KBM-7 (cell line): ENCODE measurements at places on chromosomes 16 and 17.

GRCh38 chr17:16407911-16408588, 7.3 kb upstream of the TRPV2 start:
- no peak for DNase-seq

DNA sequence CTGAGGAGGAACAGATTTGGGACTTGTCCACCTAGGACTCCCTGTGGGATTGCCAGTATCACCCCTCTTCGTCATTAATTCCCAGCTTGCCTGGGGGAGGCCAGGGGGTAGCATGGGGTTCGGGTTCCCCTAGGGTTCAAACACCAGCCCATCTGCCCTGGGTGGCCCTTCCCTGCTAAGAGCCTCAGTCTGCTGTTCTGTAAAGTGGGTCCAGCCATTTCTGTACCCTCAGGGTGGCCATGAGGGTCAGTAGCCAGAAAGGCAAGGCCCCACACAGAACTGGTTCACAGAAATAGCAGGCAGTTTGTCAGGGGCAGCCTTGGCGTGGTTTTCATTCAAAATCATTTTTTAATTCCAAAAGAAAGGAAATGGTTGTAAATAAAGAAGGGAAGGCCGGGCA, 62.9 kb downstream of the RAI1 start:
- no peak for DNase-seq

DNA sequence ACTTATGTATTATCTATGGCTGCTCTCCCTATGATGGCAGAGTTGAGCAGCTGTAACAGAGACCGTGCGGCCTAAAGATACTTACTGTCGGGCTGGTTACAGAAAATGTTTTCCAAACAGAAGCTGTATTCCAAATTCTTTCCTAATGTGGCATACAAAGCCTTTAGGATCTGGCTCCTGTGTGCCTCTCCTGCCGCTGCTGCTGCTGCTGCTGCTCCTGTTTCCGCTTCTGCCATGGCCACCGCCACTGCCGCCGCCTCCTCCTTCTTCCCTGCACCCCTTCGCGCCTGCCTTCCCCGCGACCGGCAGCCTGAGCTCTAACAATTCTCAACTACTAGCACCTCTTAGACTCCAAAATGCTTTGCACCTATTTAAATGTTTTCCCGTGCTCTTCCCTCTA, 263.9 kb upstream of the TBX2 start:
- no peak for DNase-seq

DNA sequence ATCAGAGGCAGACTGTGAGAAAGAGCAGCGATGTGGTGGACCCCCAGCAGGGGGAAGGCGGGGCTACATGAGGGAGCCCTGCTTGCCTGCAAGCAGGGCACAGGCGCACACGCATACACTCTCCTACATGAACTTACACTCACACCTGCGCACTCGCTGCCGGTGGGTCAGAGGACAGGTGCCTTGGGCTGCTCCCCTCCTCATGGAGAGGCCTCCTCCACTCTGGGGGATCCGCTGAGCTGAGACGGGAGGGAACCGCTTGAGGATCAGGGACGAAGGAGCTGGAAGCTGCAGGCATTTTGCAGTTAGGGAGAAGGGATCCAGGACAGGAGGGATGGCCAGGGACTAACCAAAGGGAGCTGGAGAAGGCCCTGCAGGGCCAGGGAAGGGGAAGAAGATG, 14.2 kb downstream of the OSBPL7 start:
- no peak for DNase-seq

GRCh38 chr17:9820448-9820847, 1.4 kb downstream of the GSG1L2 start:
- no peak for DNase-seq

- peak; percentile 26 for DNase-seq
These were observed 141.2 kb downstream of the CMIP start for GRCh38 chr16:81585785-81586184.

DNA sequence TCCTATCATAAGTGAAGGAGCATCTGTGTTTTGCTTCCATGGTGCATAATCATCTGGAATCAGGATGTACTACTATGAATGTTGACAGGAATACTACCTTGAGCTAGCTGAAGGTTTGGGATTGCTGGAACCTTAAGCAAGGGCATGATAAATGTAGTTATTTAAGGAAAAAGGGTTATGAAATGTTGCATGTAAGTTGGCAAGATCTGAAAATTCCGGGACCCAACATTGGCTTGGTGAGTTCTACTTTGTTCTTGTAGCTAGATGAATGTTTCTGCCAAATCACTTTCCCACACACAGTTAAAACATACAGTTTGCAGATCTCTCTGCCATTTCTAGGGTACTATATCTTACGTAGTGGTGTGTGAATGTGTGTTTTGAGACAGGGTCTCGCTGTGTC, 13.6 kb downstream of the RHOT1 start:
- no peak for DNase-seq

- no peak for DNase-seq
These were observed 407 bp upstream of the TMEM94 start for GRCh38 chr17:75456039-75456416.

DNA sequence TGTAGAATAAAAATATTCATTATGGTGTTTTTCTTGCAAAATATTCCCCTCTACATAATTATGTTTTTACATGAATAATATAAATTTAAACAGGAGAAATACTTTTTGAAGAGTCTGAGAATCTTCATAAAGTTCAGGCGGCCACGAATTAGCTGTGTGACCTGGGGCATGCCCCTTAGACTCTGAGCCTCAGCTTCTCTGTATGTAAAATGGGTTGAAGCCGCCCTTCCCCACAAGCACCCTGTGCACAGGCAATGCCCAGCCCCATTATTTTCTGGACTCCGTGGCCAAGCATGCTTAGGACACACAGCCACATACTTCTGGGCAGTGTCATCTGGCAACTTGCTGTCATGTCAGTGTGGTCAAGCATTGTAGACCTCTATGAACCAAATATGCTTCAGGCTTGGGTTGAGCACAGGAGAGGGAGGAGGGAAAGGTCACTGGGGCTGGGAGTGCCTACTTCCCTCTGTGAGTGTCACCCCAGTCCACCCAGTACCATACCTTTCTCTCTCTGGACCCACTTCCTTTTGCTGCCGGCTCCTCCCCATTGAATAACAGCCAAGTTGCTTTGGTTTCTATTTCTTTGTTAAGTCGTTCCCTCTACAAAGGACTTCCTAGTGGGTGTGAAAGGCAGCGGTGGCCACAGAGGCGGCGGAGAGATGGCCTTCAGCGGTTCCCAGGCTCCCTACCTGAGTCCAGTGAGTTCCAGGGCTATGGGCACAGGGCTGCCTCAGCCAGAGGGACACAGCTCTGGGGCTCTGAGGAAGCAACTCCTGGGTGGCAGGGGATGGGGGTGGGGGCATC, at the start of gene LGALS9:
Gene LGALS9 (plus strand): TSS at position 582 of the 804 bp plus-strand sequence. CDS start 78 bp downstream, at position 660.
- peak; percentile 85 for DNase-seq

DNA sequence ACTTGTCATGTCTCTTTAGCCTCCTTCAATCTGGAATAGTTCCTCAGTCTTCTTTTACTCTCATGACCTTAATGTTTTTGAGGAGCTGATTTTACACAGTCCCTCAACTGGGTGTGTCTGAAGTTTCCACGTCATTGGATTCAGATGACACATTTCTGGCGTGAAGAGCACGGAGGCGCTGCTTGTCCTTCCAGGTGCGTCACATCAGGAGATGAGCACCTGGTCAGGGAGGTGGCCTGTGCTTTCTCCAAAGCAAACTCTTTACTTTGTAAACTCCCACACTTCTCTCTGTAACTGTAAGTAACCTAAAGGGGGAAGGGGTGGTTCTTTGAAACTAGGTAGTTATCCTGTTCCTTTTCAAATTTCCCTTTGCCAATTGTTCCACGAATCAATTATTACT, 52.5 kb upstream of the MNT start:
- no peak for DNase-seq

DNA sequence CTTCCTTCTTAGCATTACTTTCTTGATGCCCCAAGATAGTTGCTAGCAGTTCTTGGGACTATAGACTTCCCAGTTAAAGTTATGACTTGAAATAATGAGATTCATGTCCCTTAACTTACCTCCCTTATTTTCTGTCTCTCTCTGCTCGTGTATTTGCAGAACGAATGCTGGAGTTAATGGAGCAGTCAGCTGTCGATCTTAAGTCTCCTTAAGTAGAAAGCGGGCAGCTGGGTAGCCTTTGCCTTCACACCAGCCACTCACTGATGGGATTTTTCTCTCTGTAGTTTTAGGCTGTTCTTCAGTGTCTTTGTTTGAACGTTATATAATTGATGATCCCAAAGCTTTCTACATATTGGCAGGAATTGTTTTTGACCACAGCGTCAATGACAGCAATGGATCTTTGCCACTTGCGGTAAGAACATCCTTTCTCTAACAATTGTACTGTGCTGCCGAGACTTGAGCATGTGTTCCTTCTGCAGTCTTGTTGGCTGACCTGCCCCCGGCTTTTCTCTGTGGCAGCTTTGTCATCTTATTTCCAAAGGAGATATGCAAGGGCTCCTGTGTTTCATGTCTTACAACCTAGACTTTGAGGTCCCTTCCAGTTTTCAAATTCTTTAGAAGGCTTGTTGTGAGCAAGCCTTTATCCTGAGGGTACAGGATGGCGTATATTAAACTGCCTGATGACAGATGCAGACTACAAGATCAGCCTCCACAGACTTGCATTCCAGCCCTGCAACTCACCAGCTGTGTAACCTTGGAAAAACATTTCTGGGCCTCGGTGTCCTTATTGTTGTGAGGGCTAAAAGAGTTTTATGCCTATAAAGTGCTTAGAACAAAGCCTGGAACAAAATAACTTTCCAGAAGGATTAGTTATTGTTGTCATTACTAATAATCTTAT, 25.1 kb upstream of the ABCA3 start:
- DNase-seq = no peak

GRCh38 chr17:49861150-49861884, 13.4 kb upstream of the TAC4 start:
- peak; percentile 68 for DNase-seq

GRCh38 chr17:6753006-6753445, 2.8 kb upstream of the XAF1 start:
- DNase-seq = peak; percentile 88

DNA sequence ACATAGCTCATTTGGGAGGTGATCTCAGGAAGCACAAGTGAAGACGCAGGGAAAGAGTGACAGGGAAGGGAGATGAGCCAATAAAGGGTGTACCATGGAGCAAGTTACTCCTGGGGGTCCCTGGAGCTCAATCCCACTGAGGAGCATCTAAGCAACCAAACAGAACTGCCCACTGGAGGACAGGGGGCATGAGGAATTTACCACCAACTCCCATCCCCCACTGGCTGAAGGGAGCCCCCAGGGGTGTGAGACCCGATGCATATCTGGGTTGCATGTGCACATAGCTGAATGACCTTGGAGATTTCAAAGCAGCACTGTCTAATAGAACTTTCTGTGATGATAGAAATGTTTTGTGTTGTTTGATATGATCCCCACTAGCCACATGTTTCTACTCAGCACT, 29.6 kb downstream of the C16orf82 start:
- DNase-seq = no peak
